ENCODE measurements at places on chromosomes 2 and 18.
A peak's percentile ranks its signal among the peaks of the same experiment; 100 is the strongest.

GRCh38 chr2:146634230-146635097 lies 1210.4 kb upstream of the ACVR2A start:
- no peak for DNase-seq

DNA sequence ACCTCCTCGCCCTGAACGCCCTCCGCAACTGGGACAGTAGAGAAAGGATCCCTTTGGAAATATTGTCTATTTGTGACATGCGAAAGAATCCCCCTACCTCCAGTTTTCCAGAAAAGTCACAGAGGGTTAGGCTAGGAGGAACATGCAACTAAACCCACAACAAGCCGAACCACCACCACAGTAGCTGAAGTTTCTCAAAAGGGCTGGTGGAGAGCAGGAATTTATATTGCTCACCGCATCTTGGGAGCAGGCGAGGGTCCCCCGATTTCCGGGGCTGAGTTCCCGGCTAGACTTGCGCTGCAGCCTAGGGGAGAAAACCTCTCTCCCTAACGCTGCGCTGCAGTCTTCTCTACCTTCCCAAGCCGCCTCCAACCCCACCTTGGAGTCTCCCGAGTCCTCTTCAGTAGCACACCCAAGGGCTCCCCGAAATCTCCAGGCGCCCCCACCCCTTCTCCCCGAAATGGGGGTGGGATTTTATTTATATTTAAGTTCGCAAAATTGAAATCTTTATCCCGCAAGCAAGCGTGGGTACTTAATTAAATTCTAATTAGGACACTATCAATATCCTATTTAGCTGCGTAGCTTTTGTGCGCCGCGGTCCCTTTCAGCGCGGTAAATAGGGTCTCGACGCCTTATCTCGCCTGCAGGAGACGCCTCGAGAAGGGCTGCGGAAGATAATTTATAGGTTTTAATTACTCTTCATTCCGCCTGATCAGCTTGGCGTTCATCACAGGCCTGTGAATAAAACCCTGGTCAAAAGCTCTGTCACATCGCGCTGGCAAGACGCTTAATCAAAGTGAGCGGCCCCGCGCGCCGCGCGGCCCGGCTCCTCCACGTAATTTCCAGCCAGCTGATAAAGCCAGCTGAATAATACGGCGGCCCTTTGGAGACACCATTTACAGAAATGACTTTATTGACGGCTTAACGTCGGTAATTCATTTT lies 2.0 kb upstream of the EN1 start:
- DNase-seq: no peak

DNA sequence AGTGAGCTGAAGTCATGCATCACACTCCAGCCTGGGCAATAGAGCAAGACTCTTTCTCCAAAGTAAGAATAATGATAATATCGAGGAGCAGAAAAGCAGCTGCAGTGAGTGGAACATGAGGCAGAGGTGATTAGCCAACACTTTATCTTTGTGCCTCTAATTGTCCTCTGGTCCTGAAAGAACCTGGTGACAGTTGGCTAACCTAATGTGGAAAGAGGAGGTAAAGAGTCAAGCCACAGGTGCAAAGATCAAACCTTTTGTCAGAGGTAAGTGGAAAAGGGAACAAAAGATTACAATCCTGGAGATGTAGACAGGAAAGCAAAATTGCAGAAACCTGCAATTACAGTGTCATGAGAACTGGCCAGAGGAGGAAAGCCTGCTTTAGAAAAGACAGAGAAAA lies 53.5 kb upstream of the LCLAT1 start:
- no peak for DNase-seq

DNA sequence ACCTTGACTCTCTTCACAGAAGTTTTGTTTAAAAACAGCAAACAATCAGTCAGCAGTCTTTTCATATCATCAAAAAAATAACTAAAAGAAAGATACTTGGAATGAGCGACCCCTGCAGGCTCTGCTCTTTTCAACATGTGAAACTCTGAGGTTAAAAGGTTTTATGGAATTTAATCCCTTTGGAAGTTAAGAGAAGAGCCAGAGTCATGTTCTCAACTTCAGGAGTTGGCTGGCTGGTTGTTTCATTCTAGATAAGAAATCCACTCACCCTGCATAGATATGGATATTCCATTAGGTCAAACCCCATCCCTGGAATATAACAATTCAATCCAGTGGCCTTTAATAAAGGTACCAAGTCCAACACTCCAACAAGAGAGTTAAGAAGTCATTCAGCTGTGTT lies 115.6 kb upstream of the RMDN2 start:
- DNase-seq: peak; percentile 27

DNA sequence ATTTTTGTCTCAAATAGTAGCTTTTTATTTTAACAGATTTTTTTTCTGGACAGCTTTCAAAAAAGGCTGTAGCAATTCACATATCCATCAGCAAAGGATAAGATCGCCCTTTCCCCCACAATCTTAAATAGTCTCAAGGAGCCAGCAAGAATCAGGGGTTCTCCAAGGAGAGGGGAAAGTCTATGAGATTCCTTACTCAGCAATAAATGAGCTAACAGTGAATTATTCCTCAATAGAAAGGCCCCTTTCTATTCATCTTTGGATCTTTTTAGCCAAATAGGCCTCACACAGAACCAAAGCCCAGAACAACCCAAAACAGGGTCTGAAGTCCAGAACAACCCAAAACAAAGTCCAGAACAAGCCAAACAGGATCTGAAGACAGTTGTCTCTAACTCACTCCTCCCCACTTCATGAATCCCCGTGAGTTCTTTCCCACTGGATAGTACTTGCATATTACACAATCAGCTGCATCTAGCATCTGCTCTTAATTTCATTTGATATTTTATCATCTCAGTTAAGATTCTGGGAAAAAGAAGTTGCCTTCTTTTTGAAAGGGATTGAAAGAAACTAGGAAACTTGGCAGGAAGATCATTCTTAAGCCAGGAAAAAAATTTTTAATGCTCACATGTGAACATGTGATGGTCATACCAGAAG lies 3.4 kb upstream of the DHRS9 start:
- no peak for DNase-seq

GRCh38 chr2:153917570-153917969 lies 45.8 kb downstream of the GALNT13 start:
- no peak for DNase-seq

GRCh38 chr2:216590780-216591179 lies 42.4 kb upstream of the IGFBP2 start:
- DNase-seq: peak; percentile 26

DNA sequence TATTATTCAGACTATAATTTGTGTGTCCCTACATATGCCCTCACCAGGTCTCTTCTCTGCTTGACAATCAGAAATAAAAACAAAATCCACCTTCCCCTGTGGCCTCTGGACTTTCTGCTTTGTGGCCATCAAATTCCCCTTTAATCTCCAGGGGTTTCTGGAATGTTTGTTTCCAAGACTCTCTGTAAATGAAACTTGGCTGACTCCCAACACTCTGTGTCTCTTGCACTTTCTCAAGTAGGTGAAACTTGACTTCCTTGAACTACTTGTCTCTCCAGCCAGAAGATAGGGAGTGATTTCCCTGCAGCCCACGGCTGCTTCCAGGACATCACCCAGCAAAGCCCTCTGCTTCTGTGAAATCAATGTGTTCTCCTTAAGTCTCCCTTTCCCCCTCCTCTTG lies 54.1 kb upstream of the AQP4 start:
- DNase-seq: no peak

GRCh38 chr2:181142514-181142913 lies 162.1 kb downstream of the UBE2E3 start:
- no peak for DNase-seq

GRCh38 chr2:215998636-215999035 lies 14.7 kb downstream of the MREG start:
- no peak for DNase-seq

DNA sequence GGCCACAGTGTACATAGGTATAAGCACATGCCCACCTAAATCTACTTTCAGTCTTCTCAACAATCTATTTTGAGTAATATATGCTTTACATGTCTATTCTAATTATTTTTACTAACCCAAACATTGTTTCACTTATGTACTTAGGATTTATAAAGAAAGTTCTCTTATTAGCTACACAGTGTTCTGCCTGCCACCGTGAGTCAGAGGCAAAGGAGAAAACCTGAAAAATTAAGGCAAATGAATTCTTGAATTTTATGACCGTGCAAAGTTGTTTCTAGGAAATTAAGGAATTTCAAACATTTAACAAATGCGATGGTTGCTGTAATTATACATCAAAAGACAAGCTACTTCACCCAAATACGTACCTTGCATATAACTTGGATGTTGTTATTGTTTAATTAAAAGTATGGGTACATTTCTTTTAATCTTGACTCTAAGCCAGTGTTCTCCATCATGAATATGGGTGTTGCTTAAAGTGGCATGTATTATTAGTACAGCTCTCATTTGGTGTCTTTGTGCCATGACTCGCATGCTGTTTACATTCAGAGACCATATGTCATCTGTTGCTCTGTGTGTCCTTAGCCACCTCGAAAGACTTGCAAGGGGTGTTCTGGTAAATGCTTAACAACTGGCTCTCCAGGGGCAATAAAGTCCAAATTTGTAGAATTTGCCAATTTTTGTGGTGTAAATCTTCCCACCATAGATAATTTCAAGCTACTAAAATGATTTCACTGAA lies 154.3 kb upstream of the FN1 start:
- DNase-seq: no peak

GRCh38 chr18:74333091-74333490 lies 17.5 kb downstream of the C18orf63 start:
- DNase-seq: no peak

DNA sequence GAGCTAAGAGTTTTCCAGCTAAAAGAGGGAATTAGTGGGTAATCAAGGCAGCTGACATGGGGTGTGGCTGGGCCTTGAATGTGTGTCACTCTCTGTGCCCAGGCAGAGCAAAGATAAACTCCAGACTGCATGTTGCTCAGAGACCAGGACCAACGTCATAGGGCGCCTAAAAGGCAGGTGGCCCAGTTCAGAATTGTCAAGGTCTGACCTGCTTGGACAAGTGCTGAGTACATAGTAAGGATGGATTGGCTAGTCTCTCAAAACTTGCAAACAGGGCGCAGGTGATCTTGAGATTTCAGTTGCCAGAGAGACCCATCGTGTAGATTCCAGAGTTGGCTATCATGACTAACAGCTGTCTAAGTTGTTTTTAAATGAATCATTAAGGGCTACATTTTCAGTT lies 19.0 kb downstream of the CLUL1 start:
- DNase-seq: no peak

DNA sequence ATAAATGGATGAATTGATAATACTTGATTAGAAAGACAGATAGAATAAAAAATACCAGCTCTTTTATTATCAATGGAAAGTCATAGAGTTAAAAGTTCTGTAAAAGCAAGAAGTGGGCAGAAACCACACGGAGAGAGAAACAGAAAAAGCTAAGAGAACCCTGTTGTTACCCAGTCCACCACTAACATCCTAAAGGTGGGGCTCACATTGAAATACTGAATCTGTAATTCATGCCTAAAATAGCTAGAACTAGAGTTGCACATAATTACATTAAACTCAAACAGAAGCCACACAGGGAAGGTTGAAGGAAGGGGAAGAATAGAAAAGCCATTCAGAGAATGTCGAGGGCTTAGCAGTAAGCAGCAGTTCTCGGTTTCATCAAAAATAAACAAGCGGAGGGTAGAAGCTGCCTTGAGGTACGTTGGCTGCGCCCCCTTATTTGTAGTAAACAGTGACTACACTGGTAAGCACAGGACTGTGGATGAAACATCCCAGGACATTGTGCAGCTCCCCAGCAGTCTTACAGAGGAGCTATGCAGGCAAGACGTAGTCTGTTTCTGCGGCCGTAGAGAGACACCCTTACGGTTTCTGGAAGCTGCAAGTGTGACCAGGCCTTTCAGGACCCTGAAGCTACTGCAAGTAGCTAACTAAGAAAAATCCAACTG lies 1247.0 kb upstream of the GYPC start:
- DNase-seq: no peak

- no peak for DNase-seq
Observed at GRCh38 chr2:197847651-197848401, 43.4 kb downstream of the PLCL1 start.

- no peak for DNase-seq
Observed at GRCh38 chr2:33287507-33288005, 188.9 kb upstream of the RASGRP3 start.

Measured in WTC11 (cell line).